ENCODE measurements at places on chromosomes 16 and 17. TPM values are rescaled to one million over a fixed set of nuclear protein-coding genes. Genes with fewer than 3 reads are reported as not detected.
A peak's percentile ranks its signal among the peaks of the same experiment; 100 is the strongest.

DNA sequence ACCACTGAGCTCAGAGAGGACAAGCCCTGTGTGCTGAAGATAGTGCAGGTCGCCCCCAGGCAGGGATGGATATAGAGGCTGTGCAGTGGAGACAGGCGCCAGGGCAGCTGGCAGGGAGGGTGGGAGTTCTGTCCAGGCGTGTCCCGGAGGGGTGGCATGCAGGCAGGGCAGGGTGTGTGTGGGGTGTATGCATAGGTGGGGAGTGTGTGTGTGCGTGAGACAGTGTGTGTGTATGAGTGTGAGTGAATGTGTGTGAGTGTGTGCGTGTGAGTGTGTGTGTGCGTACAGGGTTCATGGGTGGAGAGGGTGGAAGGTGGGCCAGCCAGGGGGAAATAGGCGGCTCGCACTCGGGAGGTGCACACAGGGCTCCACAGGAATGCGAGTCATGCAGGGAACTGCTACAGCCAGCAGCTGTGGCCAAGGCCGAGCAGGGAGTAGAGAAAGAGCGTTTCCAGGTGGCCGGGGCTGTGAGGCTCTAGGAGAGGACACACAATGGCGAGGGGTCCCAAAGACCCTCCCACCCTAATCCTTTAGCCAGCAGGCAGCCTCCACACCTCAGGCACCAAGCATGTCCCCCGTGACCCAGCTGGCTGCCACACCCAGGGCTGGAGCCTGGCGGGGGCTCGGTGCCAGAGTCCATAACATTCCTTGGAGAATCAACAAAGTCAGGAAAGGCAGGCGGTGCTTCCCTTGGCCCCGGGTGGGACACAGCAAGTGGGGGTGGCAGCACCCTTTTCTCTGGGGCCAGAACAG is 4.6 kb downstream of the PLCD3 start:
- no peak for DNase-seq

- no peak for DNase-seq
These were observed 9.4 kb upstream of the ENGASE start for GRCh38 chr17:79065105-79065670.

GRCh38 chr16:65154321-65154720 is 32.5 kb upstream of the CDH11 start:
- DNase-seq = no peak

DNA sequence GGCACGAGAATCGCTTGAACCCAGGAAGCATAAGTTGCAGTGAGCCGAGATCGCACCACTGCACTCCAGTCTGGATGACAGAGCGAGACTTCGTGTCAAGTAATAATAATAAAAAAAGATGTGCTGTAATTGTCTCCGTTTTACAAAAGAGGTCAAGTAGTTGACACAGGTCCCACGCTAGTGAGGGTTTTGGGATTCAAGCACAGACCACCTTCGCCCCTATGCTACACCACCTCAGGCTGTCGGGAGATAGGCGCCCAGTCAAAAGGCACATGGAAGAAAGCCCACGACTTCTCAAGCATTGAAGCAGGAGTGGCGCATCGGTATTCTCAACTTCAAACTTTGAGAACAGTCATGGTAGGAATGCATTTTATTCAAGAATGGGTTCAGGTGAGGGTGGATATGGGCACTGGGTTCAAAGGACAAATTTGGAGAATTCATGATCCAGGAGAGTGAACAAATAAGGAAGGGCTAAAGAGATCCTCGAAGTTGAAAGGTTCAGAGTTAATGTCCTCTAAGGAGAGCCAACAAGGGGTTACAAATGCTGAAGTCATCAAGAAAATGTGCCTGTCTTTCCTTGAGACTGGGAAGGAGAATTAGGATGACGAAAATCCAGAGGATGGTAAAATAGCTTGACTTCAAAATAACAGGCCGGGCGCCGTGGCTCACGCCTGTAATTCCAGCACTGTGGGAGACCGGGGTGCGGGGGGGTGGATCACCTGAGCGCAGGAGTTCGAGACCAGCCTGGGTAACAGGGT is 1.4 kb upstream of the AMZ2 start:
- no peak for DNase-seq

- DNase-seq = peak; percentile 93
These were observed 56.2 kb upstream of the LRRC37A3 start for GRCh38 chr17:64975318-64976087.

GRCh38 chr16:64381979-64382378 is 739.9 kb downstream of the CDH11 start:
- DNase-seq = no peak

DNA sequence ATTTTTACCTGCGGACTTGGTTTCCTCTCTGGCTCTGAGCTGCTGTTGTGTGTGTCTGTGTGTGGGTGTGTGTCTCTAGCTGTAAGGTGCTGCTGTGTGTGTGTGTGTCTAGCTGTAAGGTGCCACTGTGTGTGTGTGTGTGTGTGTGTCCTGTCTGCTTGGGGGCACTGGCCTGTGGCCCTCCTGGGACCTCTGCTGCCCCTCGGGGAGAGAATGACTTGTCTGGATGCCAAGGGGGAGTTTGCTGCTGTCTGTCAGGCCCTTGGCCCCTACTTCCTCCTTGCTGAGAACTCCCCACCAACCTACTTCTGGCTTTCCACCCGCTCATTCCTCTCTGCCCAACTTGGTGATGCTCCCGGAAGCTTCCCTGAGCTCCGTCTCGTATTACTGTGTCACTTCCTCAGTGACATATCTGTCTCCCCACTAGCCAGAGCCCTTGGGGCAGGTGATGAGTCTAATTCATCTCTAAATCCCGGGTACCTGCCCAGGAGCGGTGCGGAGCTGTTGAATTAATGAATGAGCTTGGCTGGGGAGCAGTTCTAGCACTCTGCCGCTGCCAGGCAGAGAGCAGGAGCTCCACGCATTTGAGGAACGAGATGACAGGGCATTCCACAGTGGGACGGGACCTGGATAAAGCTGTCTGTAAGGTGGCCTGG is 3.5 kb upstream of the LASP1NB start:
- DNase-seq = no peak

GRCh38 chr17:29716566-29716965 is 93.9 kb upstream of the CORO6 start:
- no peak for DNase-seq

DNA sequence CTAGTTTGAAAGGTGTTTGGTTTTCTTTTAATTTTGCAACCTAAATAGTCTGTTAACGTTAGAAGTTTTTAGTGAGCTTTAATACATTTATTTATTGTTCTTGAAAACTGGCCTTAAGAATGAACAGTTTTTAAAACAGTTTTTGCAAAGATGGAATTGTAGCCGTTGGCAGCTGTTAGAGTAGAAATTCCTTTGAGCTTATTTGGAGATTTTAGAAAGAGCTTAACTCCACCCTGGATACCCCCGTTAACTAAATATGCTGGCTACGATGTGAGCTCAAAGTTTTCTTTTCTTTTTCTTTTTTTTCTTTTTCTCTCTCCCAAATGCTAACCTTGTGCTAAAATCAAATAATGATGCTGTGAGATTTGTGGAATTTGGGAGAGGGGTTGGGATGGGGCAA is 75.2 kb downstream of the COX10 start:
- DNase-seq = no peak

- DNase-seq = no peak
These were observed 220.2 kb upstream of the TBX2 start for GRCh38 chr17:61179380-61179806.

The ATP1B2 gene
- 8.2 TPM for total RNA-seq

GRCh38 chr16:695355-696089 is 5.3 kb upstream of the WDR24 start:
- no peak for DNase-seq
